ENCODE measurements at places on chromosomes 2 and 18.

- no peak for DNase-seq
These were observed 477.1 kb downstream of the FBXO15 start for GRCh38 chr18:73670524-73670923.

- no peak for DNase-seq
These were observed 44.4 kb upstream of the NRP2 start for GRCh38 chr2:205637779-205638503.

- no peak for DNase-seq
These were observed 88.0 kb downstream of the HNRNPLL start for GRCh38 chr2:38514603-38515154.

DNA sequence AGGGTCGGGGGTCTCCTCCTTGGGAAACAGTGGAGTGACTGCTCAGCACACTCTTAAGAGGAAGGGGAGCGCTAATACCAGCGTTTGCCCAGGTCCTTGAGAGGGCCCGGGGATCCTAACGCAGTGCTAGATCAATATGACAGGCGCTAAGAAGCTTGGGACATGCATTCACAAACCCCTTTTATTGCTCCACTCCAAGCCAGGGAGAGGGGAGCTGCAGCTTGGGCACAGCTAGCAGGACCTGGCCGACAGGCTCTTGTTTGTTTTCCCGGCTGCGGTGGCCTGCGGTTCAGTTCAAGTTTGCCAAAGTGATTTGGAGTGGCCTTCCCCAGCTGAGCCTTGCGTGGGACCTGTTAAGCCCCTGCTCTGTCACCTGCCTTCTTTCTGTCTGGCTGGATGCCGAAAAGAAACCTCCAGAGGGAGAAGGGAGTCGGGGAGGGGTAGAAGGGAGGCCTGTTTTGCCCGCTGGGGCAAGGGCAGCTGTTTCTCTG lies 152.1 kb downstream of the GLI2 start:
- no peak for DNase-seq

- DNase-seq: no peak
These were observed 4.3 kb downstream of the REL start for GRCh38 chr2:60885683-60886082.

Data from stimulated activated CD4-positive, alpha-beta T cell treated with anti-CD3 and anti-CD28 coated beads, Interleukin-1b, Interleukin-23, amount 100 ng/mL, for 1 hour (primary cell).